SJCRH30 (cell line): ENCODE measurements at places on chromosomes 7 and 10.

DNA sequence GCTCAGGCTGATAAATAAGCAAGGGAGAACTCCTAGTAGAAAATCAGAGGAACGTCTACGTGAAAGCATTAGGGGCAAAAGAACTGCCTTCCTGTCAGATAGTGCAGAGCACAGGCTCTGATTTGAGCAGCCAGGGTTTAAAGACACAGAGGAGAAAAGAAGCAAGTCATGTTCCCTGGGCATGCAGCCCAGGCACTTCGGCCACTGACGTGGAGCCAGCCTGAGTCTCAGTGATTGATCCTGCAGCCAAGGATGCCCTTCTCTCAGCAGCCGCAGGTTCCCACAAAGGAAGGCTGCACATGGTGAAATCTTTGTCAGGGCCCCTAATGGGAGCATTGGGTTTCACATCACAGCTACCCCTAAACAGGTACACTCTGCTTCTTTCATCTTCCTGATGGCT is 161.7 kb upstream of the HPS1 start:
- no peaks in the 10 kb centered on the region for H3K36me3 ChIP-seq
- H3K27ac ChIP-seq, result no peak overlapping the region
- no peaks in the 10 kb centered on the region for H3K27me3 ChIP-seq
- H3K4me3 ChIP-seq, result no peak overlapping the region

GRCh38 chr10:127854769-127855590 is 37.8 kb downstream of the CLRN3 start:
- no peak overlapping the region for H3K27ac ChIP-seq
- no peak overlapping the region for H3K4me3 ChIP-seq
- H3K4me1 ChIP-seq, result no peaks in the 10 kb centered on the region

- H3K27me3 ChIP-seq, result no peaks in the 10 kb centered on the region
- no peak overlapping the region for H3K27ac ChIP-seq
- H3K4me1 ChIP-seq, result no peaks in the 10 kb centered on the region
- DNase-seq, result no peak
Measured at GRCh38 chr10:76178532-76179292, 747.3 kb downstream of the LRMDA start.

DNA sequence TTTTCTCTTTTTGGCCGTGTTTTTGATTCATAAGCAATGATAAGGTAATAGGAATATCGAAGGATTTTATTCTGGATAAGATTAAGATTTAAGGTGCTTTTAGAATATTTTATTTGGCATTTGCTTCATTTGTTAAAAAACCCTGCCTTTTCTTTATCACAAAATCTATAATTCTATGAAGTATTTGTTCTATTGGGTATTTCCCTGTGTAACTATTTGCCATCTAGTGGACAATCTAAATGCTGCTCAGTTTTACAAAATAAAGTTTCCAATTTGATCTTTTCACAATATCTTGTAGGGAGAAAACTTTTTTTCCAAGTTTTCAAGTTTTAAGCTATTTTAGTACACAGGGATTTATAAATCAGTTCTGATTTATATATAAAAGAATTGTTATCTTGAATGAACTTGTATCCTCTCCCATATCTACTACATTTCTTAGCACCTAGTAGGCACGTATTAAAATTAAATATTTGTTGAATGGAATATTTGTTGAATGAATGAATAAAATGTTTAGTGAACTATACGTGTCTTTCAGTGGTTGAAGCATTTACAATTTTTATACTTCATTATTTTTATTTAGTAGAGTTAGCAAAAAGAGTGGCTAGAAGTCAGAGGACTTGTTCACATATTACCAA is 26.5 kb downstream of the ANKRD7 start:
- H3K27ac ChIP-seq, result no peak overlapping the region
- no peak for DNase-seq
- H3K4me1 ChIP-seq, result no peaks in the 10 kb centered on the region
- H3K36me3 ChIP-seq, result no peaks in the 10 kb centered on the region
- no peaks in the 10 kb centered on the region for H3K27me3 ChIP-seq
- no peak overlapping the region for H3K4me3 ChIP-seq

GRCh38 chr7:638256-639011 is 88.1 kb upstream of the DNAAF5 start:
- H3K4me3 ChIP-seq, result no peak overlapping the region
- H3K27ac ChIP-seq, result no peak overlapping the region
- DNase-seq, result no peak
- no peaks in the 10 kb centered on the region for H3K4me1 ChIP-seq
- H3K36me3 ChIP-seq, result no peaks in the 10 kb centered on the region

- no peaks in the 10 kb centered on the region for H3K4me1 ChIP-seq
- no peak overlapping the region for H3K27ac ChIP-seq
- no peaks in the 10 kb centered on the region for H3K27me3 ChIP-seq
- peak; percentile 5 for DNase-seq
Measured at GRCh38 chr10:21372651-21373410, 152.7 kb downstream of the SKIDA1 start.

- H3K36me3 ChIP-seq, result no peaks in the 10 kb centered on the region
- no peak overlapping the region for H3K27ac ChIP-seq
- H3K4me1 ChIP-seq, result no peaks in the 10 kb centered on the region; the same call in 1 of the 2 replicates
Measured at GRCh38 chr7:4612939-4613841, 68.9 kb upstream of the FOXK1 start.

DNA sequence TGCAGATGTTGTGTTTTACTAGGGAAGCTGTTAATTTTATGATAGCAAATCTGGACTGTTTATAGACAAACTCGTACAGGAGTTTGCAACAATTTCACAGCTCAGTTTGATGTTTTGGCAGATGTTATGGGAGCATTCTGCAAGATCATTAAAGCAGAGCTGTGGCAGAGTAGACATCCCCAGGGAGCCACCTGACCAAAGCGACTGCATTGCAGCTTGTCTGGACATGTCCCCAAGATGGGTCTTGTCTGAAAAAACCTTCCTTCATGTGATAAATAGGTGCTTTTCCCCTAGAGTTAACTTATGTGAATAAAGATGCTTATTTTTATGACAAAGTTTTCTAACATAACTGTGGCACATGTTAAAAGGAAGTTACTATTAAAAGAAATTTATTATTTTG is 91.2 kb upstream of the GPR141 start:
- no peak overlapping the region for H3K4me3 ChIP-seq
- DNase-seq, result no peak
- no peaks in the 10 kb centered on the region for H3K27me3 ChIP-seq
- no peaks in the 10 kb centered on the region for H3K36me3 ChIP-seq
- no peaks in the 10 kb centered on the region for H3K4me1 ChIP-seq

GRCh38 chr10:59808896-59809643 is 55.8 kb upstream of the MRLN start:
- peaks cover 10% of the 10 kb centered on the region; the same call in 1 of the 2 replicates for H3K36me3 ChIP-seq
- no peak overlapping the region for H3K4me3 ChIP-seq
- peak; percentile 78 for DNase-seq
- no peak overlapping the region for H3K27ac ChIP-seq
- no peaks in the 10 kb centered on the region for H3K4me1 ChIP-seq

DNA sequence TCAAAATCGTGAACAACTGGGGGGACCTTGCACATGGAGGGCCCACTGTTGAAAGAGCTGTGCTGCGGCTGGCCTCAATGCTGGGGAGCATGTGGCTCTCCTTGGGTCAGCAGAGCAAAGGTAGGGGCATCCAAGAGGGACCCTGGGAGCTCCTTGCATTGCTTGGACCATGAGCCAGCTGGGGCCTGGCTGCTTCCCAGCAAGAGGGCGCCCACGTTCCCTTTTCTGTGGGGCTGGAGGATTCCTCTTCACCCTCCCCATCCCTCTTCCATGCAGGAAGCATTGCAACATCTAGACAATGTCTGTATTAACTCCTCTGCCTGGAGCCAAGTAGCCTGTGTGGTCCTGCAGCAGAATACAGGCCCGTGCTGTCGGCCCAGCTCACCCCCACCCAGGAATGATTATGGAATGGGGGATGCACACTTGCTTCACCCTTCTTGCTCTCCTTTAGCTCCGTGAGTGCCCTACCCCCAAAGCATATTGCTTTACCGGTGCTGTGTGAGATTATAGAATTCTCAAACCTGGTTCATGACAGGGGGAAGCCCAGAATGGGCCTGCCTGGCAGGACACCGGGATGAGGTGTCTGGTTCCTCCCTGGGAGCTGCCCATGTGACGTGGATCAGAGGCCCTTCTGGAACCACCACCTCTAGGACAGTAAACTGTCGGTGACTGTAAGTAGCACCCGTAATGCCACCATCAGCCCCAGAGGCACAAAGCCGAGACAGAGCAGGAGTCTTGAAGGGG is 61.9 kb downstream of the SYPL1 start:
- no peaks in the 10 kb centered on the region for H3K36me3 ChIP-seq
- H3K4me3 ChIP-seq, result no peak overlapping the region
- no peak for DNase-seq

DNA sequence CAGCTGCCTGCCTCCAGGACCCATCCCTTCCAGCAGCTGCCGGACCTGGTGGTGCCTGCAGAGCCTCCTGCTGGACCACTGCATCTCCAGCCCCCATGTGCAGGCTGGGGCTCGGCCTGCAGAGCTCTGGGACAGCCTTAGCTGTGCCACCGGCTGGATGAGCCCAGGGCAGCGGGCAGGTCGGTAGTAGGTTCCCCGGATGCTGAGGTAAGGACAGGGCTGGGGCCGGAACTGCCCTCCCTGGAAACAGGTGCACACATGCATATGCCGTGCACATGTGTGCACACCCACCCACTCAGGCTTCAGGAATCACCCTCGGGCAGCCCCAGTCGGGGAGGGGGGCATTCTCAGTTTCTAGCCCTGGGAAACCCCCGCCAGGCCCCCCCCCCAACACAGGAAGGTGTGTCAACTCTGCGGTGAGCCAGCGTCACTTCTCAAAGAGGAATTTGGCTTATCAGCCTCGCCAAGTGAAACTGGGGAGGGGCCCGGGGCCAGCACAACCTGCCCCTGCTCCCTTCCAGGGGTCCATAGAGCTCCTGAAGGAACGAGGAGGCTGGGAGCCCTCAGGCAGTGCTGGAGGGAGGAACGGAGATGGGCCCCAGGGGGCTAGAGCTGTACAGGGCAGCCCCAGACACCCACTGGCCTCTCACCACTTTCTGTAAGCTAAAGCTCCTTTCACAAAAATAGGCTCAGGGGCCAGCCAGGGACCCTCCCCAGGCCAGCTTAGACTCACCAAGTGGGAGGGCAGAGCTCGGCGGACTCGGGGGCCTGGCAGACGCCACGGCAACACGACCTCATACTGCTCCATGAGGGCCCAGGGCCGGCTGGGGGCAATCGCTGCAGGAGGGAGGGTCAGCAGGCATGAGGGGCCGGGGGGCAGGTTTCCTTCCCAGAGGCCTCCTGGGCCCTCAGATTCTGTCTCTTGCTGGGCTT is 1.7 kb downstream of the ADAM8 start:
- no peaks in the 10 kb centered on the region for H3K36me3 ChIP-seq
- DNase-seq, result peak; percentile 59
- no peaks in the 10 kb centered on the region for H3K4me1 ChIP-seq
- H3K27ac ChIP-seq, result no peak overlapping the region

- H3K27ac ChIP-seq, result peak within 1 kb of the TSS; percentile 95
- H3K27me3 ChIP-seq, result no peaks in the 10 kb centered on the region
- peak within 1 kb of the TSS; percentile 77 for H3K4me3 ChIP-seq
- H3K4me1 ChIP-seq, result peaks cover 20% of the 10 kb centered on the region
Measured at GRCh38 chr7:130491841-130492522, at the start of gene MEST. TSS of gene MEST (plus strand) at chr7:130492085. CDS start at chr7:130492314, 229 bp downstream.

DNA sequence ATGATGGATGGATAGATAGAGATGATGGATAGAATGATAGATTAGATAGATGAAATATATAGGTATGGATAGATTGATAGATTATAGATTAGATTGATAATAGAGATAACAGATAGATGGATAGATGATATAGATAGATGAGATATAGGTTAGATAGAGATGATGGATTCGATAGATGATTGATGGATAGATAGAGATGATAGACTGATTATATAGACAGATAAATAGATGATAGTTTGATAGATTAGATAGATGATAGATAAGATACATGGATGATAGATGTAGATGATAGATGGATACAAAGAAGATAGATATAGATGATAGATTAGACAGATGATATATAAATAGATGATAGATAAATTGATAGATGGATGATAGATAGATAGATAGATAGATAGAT is 448.1 kb downstream of the GALNT17 start:
- no peak overlapping the region for H3K27ac ChIP-seq
- no peaks in the 10 kb centered on the region for H3K4me1 ChIP-seq
- no peak overlapping the region for H3K4me3 ChIP-seq

DNA sequence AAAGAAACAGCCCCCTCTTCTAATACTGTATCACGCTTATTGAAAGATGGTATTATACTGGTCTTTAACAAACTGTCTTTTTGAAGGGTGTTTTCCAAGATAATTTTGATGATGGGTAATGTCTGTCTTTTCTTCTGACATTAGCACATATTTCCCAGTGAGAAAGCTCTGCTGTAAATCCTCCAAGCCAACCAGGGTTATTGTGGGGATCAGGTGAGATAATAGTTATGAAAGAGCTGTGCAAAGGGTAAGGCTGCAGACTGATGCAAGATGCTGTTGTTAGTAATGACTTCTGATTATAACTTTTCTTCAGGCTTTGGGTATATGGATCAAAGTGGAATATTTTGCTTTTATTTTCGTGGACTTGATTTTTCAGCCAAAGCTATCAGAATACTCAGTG is 581.7 kb downstream of the REEP3 start:
- H3K36me3 ChIP-seq, result no peaks in the 10 kb centered on the region
- H3K4me3 ChIP-seq, result no peak overlapping the region
- no peak for DNase-seq
- no peak overlapping the region for H3K27ac ChIP-seq
- no peaks in the 10 kb centered on the region for H3K27me3 ChIP-seq

GRCh38 chr7:45509222-45509621 is 64.9 kb upstream of the ADCY1 start:
- H3K27me3 ChIP-seq, result peaks cover 10% of the 10 kb centered on the region
- no peak for DNase-seq

DNA sequence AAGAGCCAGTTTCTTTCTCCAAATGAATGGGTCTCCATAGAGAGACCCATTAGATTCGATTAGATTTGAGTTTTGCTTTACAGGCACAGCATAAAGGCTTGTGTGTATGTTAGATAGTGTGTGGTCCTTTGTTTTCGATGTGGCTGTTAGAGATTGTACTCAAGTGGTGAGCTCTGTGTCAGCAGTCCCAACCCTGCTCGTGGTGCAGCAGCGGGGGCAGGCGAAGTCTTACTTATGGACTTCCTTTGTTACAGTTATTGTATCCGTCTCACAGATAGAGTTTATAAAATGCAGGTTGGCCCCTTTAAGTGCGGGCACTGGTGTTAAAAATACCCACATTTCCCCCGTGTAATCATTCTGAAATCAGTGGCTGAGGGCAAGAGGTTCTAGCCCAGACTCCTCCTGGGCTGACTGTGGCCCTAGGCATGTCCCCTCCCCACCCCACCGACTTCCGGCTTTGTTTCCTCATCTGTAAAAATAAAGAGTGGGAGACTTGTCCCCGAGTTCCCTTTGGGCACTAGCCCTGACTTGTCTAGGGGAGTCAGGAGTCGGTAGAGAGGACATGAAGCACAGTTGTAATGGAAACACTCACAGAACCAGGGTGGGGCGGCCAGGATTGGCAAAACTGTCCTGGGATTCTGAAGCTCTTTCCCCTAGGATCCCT is 28.6 kb downstream of the MTURN start:
- H3K27me3 ChIP-seq, result no peaks in the 10 kb centered on the region
- DNase-seq, result peak; percentile 77
- H3K36me3 ChIP-seq, result no peaks in the 10 kb centered on the region

- DNase-seq, result no peak
- no peaks in the 10 kb centered on the region for H3K36me3 ChIP-seq
- no peak overlapping the region for H3K27ac ChIP-seq
- no peaks in the 10 kb centered on the region for H3K4me1 ChIP-seq
- H3K27me3 ChIP-seq, result peaks cover 52% of the 10 kb centered on the region
- no peak overlapping the region for H3K4me3 ChIP-seq
Measured at GRCh38 chr7:44293561-44294324, 31.7 kb downstream of the CAMK2B start.
